ENCODE measurements at places on chromosomes 4 and X. TPM values are rescaled to one million over a fixed set of nuclear protein-coding genes. Genes with fewer than 3 reads are reported as not detected.

Gene CDS1
- under 0.01 TPM for total RNA-seq

Gene P2RY10
- total RNA-seq = not detected

Gene WAS
- total RNA-seq = not detected

Gene CXCL11
- under 0.01 TPM for total RNA-seq

Gene KLHL8
- 9.5 TPM for total RNA-seq

Gene SYTL4
- 2.3 TPM for total RNA-seq

Gene BEX1
- 0.18 TPM for total RNA-seq

Gene TIMP1
- total RNA-seq = 512 TPM

Gene PAGE5
- total RNA-seq = not detected

Gene TLR8
- total RNA-seq = not detected

Gene GPC3
- not detected for total RNA-seq

All from IMR-90 (cell line).